Mesothelial cell of epicardium (in vitro differentiated cells): ENCODE measurements at places on chromosomes 5 and 9. TPM values are rescaled to one million over a fixed set of nuclear protein-coding genes. Genes with fewer than 3 reads are reported as not detected.

Gene GCNT4
- total RNA-seq: 1.7 to 1.9 TPM (median 1.8 TPM) in 3 replicates

Gene AHRR
- 10.7 to 12.7 TPM (median 10.9 TPM) in 3 replicates for total RNA-seq

Gene PHPT1
- total RNA-seq: 159 to 168 TPM (median 168 TPM) in 3 replicates

Gene SLC30A5
- 49.0 to 57.5 TPM (median 56.0 TPM) in 3 replicates for total RNA-seq
